Progenitor cell of endocrine pancreas (in vitro differentiated cells): ENCODE measurements at places on chromosomes 13 and 19.

DNA sequence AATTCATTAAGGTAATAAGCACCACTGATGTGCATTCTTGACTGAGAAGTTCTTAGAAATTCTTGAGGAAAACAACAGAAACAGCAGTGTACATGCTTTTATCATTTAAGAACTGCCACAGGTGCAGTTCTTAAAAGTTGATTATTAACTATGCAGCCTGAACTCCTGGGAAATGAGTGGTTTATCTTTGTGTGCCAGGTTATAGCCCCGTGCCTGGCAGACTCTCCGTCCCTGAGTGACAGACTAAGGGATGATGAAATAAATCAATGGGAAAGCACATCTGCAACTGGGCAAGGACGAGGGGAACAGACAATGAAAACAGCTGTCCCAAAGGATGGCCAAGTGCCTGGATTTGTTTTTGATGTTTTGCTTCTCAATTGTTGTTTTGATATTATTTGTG is 84.4 kb upstream of the SPATA13 start:
- no peak for DNase-seq

GRCh38 chr13:36820222-36820621 is 1.2 kb downstream of the RFXAP start:
- no peak for DNase-seq

- no peak for DNase-seq
Measured at GRCh38 chr19:10625762-10626138, 397 bp downstream of the SLC44A2 start.

DNA sequence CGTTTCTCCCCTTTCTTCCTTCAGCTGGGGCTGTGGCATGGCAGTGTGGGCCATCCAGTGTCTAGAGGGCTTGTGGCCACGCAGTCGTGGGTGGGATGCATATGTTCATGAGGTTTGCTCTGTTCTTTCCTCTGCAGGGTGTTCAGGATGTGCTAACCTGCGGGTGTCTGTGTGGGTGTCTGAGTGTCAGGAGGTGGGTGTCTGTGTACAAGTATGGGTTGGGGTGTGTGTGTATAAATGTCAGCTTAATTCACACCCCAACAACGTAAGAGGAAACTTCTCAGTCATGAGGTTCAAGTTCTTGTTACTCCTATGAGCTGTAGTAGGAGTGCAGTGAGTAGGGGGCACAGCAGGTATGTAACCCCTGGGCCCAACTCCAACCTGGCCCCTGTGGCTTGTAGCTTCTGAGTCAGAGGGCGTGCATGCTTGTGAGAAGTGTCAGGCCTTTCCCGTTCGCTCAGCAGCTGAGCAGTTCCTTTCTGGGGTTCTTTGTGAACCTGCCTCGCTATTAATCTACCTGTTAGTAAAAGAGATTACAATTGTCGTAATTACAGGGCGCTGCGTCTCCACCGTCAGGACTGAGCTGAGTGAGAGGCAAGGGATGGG is 49.1 kb downstream of the NFIX start:
- DNase-seq = no peak

DNA sequence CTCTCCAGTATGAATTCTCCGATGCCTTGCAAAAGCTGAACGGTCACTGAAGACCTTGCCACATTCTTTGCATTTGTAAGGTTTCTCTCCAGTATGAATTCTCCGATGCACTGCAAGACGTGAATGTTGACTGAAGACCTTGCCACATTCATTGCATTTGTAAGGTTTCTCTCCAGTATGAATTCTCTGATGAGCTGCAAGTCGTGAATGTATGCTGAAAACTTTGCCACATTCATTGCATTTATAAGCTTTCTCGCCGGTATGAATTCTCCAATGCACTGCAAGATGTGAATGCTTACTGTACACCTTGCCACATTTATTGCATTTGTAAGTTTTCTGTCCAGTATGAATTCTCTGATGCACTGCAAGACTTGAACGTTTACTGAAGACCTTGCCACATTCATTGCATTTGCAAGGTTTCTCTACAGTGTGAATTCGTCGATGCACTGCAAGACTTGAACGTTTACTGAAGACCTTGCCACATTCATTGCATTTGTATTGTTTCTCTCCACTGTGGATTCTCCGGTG is 20.0 kb upstream of the ZNF841 start:
- no peak for DNase-seq

DNA sequence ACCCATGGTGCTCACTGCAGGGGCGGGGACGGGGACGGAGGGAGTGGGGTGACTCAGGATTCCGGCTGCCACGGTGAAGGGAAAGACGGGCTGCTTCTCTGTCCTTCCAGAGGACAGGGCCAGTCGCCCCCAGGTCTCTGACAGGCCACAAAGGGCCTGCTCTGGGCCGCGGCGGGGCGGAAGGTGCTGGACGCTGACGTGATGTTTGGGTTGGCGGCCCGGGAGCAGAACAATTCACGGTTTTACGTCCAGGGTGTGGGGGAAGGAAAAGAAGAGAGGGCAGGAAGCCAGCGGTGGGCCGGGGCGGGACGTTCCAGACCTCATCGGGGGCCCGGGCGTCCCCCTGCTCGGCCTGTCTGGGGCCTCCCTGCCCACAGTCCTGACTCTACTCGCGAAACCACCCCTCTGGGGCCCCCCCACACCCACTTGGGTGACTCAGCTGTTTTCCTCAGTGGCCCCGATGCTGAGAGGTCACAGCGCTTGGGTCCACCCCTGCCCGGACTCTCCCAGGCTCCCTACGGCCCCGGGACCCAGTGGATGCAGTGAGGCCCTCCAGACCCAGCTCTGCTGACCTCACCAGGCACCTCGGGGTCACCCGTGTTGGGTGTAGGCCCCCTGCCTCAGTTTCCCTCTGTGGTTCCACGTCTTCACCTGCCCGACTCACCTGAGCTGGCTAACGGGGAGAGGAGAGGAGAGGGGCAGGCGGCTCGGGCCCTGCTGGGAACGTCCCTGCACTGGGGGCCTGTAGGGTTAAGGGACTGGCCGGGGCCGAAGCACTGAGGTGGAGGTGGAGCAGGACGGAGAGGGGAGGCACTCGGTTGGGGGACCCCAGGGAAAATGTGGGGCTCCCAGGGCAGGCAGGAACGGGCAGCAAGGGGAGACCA is 29.2 kb downstream of the PIP5K1C start:
- DNase-seq = no peak

GRCh38 chr13:21095311-21095710 is 33.9 kb upstream of the LATS2 start:
- DNase-seq = no peak

DNA sequence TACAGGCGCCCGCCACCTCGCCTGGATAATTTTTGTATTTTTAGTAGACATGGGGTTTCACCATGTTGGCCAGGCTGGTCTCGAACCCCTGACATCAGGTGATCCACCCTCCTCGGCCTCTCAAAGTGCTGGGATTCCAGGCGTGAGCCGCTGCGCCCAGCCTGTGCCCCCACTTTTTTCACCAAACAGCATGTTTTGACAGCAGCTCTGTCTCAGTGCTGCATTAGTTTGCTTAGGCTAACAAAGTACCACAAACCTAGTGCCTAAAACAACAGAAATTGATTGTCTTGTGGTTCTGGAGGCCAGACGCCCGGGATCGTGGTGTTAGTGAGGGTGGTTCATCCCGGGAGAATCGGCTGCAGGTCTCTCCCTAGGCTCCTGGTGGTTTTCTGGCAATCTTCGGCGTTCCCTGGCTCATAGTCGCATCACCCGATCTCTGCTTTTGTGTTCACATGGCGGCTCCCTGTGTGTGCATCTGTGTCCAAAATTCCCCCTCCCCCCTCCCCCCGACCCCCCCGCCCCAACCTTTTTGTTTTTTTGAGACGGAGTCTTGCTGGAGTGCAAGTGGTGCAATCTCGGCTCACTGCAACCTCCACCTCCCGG is 30.0 kb downstream of the MYH14 start:
- DNase-seq = no peak

DNA sequence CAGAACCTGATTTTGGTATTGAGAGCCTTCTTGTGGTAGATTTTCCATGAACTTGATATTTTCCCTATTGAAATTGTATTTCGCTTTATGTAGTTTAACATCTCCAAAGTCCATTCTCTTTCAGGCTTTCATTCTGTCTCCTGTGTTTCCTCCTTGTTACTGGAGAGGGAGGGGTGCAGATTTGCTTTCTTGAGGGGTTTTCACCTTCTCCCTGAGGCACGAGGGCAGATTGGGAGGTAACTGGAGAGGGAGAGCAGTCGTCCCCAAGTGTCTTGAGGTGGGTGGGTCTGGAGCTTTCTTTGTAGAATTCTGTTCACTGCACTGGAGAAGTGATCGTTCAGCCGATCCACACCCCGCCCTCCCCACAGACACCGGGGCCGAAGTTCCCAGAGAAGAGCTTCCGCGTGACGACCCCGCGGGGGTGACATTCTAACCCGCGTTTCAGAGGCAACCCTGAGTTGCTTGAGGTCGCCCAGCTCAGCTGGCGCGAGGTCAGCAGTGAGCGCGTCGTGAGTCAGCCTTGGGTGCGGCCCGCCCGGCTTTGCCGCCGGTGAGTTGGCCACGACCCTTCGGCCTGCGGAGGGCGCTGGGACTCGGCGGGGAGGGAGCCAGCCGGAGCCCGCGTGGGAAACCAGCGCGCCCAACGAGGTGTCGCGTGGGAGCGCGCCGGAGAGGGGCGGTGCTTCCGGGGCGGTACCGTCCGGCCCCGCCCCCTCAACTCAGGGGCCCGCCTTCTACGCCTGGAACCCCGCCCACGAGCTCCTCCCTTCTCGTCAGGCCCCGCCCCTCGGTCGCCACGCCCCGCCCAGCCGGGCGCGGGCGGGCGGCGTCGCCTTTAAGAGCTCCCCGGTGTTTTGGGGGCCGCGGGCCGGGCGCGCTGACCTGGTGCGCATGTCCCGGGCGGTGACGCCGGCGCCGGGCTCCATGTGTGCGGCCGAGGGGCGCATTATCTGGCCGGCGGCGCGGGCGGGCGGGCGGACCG is at the start of gene GATAD2A:
TSS of gene GATAD2A (plus strand) at position 797 of the 982 bp plus-strand sequence. CDS start 59,671 bp downstream, outside the sequence.
- peak; percentile 88 for DNase-seq

GRCh38 chr13:50831512-50831911 is 12.0 kb downstream of the DLEU7 start:
- no peak for DNase-seq

GRCh38 chr13:40223585-40223984 is 442.9 kb downstream of the FOXO1 start:
- no peak for DNase-seq

GRCh38 chr19:27971071-27971470 is 1241.9 kb downstream of the UQCRFS1 start:
- no peak for DNase-seq

DNA sequence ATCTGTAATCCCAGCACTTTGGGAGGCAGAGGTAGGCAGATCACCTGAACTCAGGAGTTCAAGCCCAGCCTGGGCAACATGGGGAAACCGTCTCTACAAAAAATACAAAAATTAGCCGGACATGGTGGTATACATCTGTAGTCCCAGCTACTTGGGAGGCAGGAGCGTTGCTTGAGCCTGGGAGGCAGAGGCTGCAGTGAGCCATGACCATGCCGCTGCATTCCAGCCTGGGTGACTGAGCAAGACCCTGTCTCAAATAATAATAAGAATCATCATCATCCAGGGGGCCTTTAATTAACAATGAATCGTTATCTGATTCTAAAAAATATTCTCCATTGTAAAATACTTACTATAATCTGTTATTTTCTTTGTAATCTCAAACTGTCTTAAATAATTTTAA is 283.4 kb downstream of the DACH1 start:
- DNase-seq = no peak

DNA sequence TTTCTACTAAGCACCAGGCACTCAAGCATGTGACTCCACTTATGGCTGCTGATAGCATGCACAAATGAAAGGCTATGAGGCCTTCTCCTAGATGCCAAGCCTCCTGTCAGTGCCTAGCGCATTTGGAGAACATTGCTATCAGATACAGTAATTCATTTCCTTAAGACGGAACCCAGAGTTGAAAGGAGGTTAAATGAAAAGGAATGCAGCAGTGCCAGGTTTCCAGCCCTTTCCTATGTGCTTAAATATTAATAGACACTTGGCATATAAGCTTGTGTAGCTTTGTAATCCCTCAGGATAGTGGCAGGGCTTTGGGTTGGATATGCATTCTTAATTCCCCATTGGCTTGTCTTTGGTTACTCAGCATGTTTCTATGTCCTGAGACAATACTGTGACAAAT is 140.1 kb upstream of the FRY start:
- DNase-seq = no peak

GRCh38 chr19:13260883-13261653 is 110.9 kb downstream of the IER2 start:
- no peak for DNase-seq

DNA sequence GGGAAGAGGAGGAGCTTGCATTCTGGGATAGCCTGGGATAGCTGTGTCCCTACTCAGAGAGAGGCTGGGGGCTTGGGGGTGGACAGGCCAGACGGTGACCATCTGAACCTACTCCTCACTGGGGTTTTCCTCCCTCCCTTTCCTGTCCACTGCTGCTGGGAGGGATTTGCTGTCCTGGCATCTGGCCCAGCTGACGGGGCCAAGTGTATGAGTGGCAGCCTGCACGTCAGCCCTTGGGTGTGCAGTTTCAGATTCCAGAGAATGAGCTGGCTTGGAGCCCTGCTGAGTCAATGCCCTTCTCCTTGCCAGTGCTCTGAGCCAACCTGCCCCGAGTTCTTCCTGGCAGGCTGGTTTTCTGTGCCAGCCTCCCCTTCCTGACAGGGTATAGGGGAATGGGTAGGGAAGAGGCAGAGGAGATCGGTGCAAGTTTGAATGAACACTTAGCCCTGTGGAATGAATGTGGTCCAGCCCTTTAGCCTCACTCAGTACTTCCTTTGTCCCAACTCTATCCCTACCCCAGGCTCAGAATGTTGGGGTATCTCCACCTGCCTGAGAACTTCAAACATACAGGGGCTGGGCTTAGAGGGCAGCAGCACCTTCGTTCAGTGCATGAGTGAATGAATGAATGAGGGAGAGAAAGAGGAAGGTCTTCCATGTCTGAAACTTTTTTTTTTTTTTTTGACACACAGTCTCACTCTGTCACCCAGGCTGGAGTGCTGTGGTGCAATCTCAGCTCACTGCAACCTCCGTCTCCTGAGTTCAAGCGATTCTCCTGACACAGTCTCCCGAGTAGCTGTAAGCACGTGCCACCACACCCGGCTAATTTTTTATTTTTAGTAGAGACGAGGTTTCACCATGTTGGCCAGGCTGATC is 1.8 kb upstream of the ANGPTL4 start:
- DNase-seq = no peak

DNA sequence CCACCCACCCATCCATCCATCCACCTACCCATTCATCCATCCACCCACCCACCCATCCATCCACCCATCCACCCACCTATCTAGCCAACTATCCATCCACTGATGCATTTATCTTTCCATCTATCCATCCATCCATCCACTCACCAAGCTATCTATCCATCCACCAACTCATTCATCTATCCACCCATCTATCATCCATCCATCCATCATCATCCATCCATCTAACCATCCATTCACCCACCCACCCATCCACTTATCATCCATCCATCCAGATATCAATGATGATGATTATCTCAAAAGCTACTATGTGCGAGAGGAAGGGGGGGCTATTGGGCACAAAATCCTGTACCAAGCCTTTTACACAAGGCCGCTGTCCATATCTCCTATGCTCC is 5.5 kb downstream of the YIF1B start:
- no peak for DNase-seq

GRCh38 chr13:28171266-28171665 is 32.9 kb downstream of the PAN3 start:
- DNase-seq = no peak
